ENCODE measurements at places on chromosomes 16 and 17. TPM values are rescaled to one million over a fixed set of nuclear protein-coding genes. Genes with fewer than 3 reads are reported as not detected.

DNA sequence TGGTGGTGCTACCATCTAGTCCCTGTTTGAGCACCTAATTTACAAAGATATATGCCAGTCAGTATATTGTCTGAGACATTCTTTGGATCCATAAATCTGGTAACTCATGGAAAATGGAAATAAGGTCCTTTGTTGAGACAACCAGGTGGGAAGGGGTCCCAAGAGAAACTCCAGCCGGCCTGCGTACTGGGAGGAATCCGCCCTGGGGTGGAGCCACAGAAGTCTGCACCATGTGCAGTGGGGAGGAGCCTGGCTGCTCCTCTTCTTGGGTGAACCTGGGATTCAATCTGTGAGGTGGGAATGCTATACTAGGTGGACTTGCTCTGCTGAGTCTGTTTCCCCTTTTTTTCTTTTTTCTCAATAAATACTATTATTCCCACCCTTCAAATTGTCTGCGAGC lies 339.2 kb upstream of the TNRC6C start:
- H3K27ac ChIP-seq: no peak overlapping the region
- no peak overlapping the region for H3K4me3 ChIP-seq
- no peaks in the 10 kb centered on the region for H3K36me3 ChIP-seq
- H3K4me1 ChIP-seq: peaks cover 12% of the 10 kb centered on the region

The NOD2 gene
- 6.5 TPM for total RNA-seq

DNA sequence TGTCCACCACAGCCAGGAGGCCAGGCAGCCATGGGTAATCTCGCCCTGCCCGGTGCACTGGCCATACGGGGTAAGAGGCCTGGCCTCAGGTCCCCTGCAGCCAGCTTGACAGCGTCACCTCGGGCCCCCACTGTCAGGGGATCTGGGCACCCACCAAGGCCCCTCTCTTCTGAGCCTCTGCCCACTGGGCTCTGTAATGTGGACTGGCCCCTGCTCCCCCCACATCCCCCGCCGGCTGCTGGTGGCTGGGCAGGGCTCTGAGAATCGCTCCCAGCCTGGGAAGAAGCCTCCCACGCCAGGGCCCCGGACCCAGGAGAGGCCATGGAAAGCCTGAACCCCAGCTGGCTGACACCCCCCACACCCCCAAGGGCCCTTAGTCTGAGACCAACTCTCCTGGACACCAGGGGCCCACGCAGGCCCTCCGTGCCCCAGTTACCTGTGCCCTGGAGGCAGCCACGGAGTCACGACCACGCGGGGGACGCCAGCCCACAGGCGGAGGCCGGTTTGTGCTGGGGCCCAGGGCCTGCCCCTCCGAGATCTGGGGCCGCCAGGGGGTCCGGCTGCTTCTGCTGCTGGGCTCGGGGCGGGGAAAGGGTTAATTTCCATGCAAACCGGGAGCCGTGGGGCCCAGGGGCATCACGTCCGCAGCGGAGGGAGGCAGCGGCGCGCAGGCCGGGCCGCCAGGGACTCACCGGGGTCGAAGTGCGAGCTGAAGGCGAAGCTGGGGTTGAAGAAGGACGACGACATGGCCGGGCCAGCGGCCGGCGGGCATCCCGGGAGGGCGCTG lies at the start of gene PVALEF:
PVALEF (plus strand) TSS at position 262 of the 787 bp plus-strand sequence. CDS start 15,720 bp downstream, outside the sequence.
- DNase-seq: no peak
- H3K27me3 ChIP-seq: peaks cover 14% of the 10 kb centered on the region
- H3K4me1 ChIP-seq: no peaks in the 10 kb centered on the region
- H3K4me3 ChIP-seq: no peak within 1 kb of the TSS

- H3K4me1 ChIP-seq: peaks cover 6% of the 10 kb centered on the region
- DNase-seq: no peak
- H3K4me3 ChIP-seq: no peak overlapping the region
- peaks cover 18% of the 10 kb centered on the region for H3K27me3 ChIP-seq
Measured at GRCh38 chr16:85162478-85163277, 50.4 kb upstream of the CIBAR2 start.

GRCh38 chr17:51200846-51201245 lies 34.6 kb downstream of the NME2 start:
- H3K4me1 ChIP-seq: peaks cover 3% of the 10 kb centered on the region
- peak overlapping the region; percentile 24 for H3K27ac ChIP-seq
- DNase-seq: no peak
- no peak overlapping the region for H3K4me3 ChIP-seq
- H3K27me3 ChIP-seq: no peaks in the 10 kb centered on the region
- peaks cover 22% of the 10 kb centered on the region for H3K36me3 ChIP-seq

DNA sequence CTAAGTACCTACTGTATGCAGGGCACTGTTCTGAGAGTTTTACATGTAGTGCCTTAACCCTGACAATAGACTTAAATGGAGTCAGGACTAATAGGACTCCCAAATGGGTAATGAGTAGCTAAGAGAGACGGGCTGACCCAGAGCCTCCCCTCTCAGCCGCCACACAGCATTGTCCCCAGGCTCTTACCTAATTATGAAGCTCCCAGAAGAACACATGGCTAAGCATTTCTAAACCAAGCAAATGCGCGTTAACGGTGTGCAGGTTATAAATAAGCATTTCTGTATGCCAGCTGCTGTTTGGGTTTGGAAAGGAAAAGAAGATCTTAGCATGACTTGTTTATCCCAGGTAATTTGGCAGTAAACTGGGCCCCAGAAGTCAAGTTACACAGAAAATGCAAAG lies 14.3 kb downstream of the KATNIP start:
- no peak overlapping the region for H3K27ac ChIP-seq
- H3K4me3 ChIP-seq: no peak overlapping the region
- no peaks in the 10 kb centered on the region for H3K27me3 ChIP-seq
- H3K4me1 ChIP-seq: no peaks in the 10 kb centered on the region
- no peaks in the 10 kb centered on the region for H3K36me3 ChIP-seq

DNA sequence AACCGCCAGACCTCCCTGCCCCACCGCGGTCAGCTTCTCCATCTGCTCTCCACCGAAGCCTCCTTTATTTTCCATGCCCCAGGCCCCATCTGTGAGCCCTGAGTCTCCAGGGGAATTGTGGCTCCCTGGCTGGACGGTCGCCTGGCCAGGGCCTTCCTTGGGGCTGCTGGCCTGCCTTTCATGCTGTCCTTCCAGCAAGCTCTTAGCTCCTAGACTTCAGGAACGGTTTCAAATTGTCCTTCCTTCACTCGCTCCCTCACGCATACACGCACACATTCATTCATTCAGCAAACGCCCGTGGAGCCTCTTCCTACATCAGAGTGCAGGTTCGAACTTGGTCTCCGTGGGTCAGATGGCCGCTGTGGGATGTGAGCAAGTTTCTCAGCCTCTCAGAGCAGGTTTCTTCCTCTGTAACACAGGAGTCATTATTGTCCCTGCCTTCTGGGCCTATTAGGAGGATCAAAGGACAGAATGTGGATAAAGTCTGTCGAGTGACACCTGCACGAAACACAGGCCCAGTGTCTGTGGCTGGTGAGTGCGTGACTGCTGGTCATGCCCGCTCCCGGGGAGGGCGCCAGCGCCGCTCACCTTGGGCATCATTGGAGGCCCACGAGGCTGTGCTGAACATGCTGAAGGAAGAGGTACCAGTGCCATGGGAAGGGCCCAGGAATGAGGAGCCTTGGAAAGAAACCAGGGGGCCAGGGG lies 18.7 kb upstream of the GSE1 start:
- no peaks in the 10 kb centered on the region for H3K27me3 ChIP-seq
- no peak for DNase-seq
- no peak overlapping the region for H3K27ac ChIP-seq
- peaks cover 2% of the 10 kb centered on the region for H3K4me1 ChIP-seq

The ACD gene
- total RNA-seq: 58.1 TPM

The CNTNAP4 gene
- total RNA-seq: not detected
